T-cell (primary cell): ENCODE measurements at places on chromosomes 16 and 17.
A peak's percentile ranks its signal among the peaks of the same experiment; 100 is the strongest.

GRCh38 chr17:75832164-75832651 lies 12.0 kb downstream of the UNC13D start:
- DNase-seq, result peak; percentile 34

DNA sequence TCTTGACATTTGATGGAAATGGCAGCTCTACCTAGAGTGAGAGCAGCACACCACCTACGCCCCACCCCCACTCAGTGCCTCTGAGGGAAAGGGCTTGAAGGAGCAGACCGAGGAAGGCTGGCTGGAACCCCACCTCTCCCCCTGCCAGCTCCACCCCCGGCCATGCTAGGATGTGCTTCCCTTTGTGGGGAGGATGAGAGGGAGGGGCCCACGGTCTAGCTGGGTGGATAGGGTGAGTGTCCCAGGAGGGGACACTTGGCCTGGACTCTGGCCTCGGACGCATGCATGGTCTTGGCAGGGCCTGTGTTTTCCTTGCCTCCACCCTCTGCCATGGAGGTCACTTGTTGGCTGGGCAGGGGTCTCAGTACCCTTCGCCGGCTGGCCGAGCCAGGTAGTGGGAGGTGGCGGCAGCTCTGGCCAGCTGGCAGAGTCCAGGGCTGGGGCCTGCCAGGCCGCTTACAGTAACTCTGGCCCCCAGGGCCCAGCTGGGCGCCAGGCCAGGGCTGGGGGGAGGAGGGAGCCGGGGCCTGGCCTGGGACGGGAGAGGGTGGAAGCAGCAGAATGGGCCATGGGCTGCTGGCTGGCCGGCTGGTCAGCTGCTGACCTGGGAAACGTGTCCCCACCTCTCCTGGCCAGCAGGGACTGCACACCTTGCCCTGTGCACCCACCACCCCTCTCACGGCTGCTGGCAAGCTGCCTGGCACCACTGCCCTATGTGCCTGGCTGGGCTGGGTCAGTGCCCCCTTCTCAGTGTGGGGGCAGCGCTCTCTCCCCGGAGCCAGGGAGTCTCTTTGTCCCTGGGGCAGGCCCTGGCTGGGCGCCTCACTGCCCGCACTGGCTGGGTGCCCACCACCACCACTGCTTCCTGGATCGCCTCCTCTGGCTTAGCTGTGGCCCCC lies 23.0 kb downstream of the RARA start:
- no peak for DNase-seq

GRCh38 chr17:76879691-76880090 lies 11.5 kb downstream of the MGAT5B start:
- no peak for DNase-seq

- no peak for DNase-seq
Measured at GRCh38 chr16:76237471-76237870, 39.7 kb upstream of the CNTNAP4 start.

DNA sequence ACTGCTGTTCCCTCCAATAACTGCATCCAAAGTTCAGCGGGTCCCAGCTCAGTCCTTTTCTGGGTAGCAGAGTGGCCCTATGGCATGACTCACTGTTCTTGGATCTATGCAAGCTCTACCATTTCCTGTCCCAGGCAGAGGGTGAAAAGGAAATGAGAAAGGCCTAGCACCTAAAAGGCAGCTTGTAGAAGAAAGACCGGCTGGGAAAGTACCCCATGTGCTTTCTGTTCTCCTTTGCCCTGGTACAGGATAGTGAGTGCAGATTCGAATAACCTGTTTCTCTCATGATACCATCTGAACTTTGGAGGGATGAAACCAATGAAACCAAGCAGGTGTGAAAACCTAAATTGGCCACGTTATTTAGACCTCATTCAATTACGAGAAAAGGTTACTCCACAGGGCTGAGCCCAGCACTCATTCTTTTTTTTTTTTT lies 12.7 kb upstream of the HASPIN start:
- peak; percentile 69 for DNase-seq

DNA sequence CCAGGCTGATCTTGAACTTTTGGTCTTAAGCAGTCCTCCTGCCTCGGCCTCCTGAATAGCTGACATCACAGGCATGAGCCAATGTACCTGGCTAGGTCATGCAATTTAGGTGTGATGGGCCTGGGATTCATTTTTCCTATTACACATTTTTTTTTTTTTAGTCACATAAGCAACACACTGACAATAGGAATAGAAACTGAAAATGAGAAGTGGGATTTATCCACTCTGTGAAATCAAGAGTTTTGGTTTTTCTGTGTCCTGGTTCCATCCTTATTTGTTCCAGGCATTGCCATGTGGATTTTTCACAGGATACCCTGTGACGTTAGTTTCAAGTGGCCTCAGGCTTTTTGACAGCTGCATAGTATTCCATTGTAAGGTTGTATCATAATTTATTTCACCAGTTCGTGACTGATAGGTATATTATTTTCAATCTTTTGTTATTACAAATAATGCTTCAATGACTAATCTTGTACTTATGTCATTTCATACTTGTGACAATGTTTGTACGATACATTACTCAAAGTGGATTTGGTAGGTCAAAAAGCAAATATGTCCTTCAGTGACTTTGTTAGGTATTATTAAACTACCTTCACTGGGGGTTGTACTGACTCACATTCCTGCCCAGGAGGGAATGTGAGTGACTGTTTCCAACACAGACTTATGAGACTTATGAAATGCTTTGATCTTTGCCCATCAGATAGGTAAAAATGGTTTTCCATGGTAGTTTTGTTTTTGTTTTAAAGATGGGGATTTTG lies 10.6 kb downstream of the ADCY7 start:
- DNase-seq, result no peak

DNA sequence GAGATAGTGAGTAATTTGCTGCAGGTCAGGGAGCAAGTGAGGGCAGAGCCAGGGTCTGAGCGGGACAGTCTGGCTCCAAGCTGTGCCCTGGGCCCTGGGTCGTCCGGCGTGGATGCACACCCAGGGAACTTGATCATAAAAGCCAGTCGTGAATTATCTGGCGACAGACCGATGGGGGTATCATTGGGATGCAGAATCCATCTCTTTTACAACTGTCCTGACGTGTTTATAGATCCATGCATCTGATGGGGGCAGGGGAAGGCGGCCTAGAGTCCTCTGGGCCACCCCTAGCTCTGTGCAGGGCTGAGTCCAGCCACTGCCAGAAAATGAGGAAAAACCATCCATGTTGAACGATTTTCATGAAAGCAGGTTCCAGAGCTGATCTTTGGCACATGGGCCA lies 332.8 kb downstream of the C16orf95 start:
- DNase-seq, result no peak

GRCh38 chr16:16790597-16790996 lies 411.7 kb downstream of the NPIPA7 start:
- no peak for DNase-seq

DNA sequence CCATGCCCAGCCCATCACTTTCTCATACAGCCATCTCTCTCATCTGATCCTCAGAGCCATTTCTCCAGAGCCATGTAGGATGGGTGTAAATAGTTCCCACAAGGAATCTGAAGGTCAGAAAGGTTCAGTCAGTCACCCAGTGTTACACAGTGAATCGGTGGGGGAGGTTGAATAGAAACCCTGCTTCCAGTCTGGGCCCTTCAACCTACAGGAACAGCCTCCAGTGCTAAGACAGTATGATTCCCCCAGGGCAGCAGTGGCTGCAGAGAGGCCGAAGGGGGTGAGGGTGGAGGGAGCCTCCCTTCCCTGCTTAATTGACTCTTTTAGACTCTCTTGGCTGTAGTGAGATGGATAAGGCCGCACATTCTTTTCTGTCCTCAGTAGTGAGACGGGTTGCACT lies 3.6 kb downstream of the WNT9B start:
- DNase-seq, result no peak

- peak; percentile 47 for DNase-seq
Measured at GRCh38 chr17:39225959-39226683, 376 bp upstream of the STAC2 start.

- no peak for DNase-seq
Measured at GRCh38 chr17:75756451-75757085, 8.4 kb downstream of the GALK1 start.

- no peak for DNase-seq
Measured at GRCh38 chr17:81373536-81374160, 21.6 kb upstream of the BAHCC1 start.

DNA sequence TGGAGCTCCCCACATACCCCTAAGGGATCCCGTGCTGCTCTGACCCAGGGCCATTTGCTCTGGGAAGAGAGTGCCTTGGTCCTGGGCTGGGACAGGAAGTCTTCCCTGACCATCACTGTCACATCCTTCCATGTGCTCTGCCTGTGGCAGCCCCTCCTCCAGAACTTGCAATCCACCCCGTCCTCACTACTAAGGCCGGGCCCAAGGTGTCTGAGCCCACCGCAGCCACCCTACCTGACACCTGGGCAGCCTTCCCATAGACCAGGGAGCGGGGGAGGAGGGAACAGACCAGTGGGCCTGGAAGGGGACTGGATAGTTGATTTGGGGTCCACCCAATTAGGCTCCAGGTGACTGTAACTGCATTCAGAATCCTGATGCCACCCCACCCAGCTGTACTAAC lies 117.5 kb upstream of the CRHR1 start:
- DNase-seq, result no peak

DNA sequence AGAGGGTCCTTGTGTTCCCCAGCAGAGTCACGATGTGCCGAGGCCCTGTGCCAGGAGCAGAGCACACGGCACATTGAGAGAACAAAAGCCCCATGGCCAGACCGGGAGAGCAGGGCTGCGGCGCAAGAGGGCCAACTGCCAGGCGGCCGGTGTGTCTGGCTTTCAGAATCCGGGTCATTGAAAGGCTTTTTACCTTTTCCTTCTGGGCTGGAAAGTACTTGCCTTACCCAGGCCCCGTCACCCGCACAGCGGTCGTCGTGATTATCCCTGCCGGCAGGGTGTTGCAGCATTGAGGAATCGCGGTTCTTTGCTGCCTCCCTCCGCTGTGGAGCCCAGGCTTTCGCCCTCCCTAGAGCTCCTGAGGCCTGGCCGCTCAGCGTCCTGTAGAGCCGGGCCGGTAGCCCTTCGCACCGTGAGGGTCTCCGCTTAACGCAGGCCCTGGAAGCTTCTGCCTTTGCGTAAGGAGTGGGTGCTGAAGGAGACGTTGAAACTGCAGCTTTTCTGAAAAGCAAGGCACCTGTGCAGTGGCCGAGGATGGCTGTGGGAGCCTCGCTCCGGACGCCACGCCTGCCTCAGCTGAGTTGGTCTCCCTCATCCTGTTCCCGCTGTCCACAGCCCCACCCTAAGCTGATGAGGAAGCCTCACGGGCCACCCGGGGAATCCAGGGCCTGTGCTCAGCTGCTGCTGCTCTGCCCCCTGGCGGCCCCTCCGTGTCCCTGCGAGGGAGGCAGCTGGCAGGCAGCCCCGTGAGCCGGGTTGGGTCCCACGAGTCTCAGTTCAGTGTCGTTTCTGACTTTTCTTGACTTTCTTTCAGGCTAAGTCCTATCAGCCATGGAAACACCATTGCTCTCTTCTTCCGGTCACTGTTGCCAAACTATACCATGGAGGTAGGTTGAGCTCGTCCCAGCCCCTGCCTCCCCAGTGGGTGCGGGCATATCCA lies 8.6 kb upstream of the MC1R start:
- peak; percentile 73 for DNase-seq

GRCh38 chr16:29993903-29994599 lies 1.4 kb downstream of the HIRIP3 start:
- DNase-seq, result no peak

DNA sequence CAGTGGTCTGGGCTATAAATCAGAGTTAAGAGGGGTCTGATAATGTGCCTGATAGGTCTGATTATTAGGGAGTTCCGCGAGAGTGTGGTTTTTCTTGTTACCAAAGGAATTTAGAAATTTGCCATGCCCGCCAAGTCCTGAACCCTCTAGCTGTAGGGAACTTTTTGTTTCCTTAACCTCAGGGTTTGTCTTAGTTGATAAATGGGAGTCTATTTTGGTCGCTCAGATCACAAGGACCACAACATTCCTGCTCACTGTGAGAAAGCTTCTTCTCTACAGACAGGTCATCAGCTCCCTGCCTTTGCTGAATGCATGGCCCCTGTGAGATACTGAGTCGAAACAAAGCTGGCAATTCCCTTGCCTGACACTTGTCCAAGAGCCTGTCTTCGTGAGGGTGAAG lies 497.8 kb downstream of the HS3ST4 start:
- no peak for DNase-seq

GRCh38 chr17:44760474-44761308 lies 1.9 kb downstream of the ADAM11 start:
- DNase-seq, result no peak

- no peak for DNase-seq
Measured at GRCh38 chr17:62707425-62707739, 79.9 kb downstream of the MRC2 start.

GRCh38 chr17:53470626-53471025 lies 352.1 kb upstream of the KIF2B start:
- no peak for DNase-seq

DNA sequence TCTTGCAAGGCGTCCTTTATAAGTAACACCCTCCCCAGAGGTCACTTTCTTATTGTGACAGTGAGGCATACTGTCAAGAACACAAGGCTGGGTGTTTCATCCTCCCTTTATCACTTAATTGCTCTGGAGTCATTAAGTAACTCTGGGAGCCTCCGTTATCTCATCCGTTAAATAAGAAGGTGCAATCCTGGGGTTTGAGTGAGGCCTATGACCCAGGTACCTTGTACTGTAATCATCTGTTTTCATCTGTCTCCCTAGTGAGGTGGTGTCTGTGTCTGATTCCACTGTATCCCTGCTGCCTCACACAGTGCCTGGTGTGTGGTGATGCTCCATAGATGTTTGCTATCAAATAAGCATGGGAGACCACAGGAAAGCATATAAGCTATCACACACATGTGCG lies 17.7 kb downstream of the TNS4 start:
- DNase-seq, result no peak

- no peak for DNase-seq
Measured at GRCh38 chr16:30166202-30166902, 17.1 kb upstream of the CORO1A start.

- peak; percentile 29 for DNase-seq
Measured at GRCh38 chr17:45143767-45144198, 4.5 kb upstream of the HEXIM1 start.
